ENCODE measurements at places on chromosomes 16 and 17. TPM values are rescaled to one million over a fixed set of nuclear protein-coding genes. Genes with fewer than 3 reads are reported as not detected.

AOC3 gene
- 3.7 TPM for total RNA-seq

FZD2 gene
- total RNA-seq = not detected

CES5A gene
- not detected for total RNA-seq

TEX2 gene
- 21.9 TPM for total RNA-seq

HEATR9 gene
- not detected for total RNA-seq

PTX4 gene
- 0.20 TPM for total RNA-seq

KIF18B gene
- 42.8 TPM for total RNA-seq

NOD2 gene
- total RNA-seq = 7.3 TPM

RNF157 gene
- 51.7 TPM for total RNA-seq

ARL17B gene
- 16.3 TPM for total RNA-seq

CRYBA1 gene
- not detected for total RNA-seq

CCL7 gene
- not detected for total RNA-seq

RAB34 gene
- 17.6 TPM for total RNA-seq

HES7 gene
- total RNA-seq = 1.8 TPM

KRT12 gene
- total RNA-seq = not detected

DHRS7C gene
- not detected for total RNA-seq

GJC1 gene
- total RNA-seq = 5.7 TPM

DNAH2 gene
- not detected for total RNA-seq

CDH1 gene
- total RNA-seq = 0.64 TPM

KRT13 gene
- not detected for total RNA-seq

COQ9 gene
- total RNA-seq = 51.6 TPM

EXOC3L1 gene
- total RNA-seq = 0.34 TPM

TK2 gene
- 8.4 TPM for total RNA-seq

CACNG4 gene
- not detected for total RNA-seq

EFNB3 gene
- 0.08 TPM for total RNA-seq

HBQ1 gene
- total RNA-seq = 0.88 TPM

TEKT5 gene
- total RNA-seq = not detected

TOX3 gene
- not detected for total RNA-seq

CX3CL1 gene
- not detected for total RNA-seq

TNFRSF12A gene
- total RNA-seq = 5.5 TPM

PGS1 gene
- 71.9 TPM for total RNA-seq

YBX2 gene
- not detected for total RNA-seq

UTP18 gene
- 95.6 TPM for total RNA-seq

WNT9B gene
- not detected for total RNA-seq

Data from activated T-helper 1 cell treated with anti-CD3 and anti-CD28 coated beads, Interleukin-12 subunit alpha, Interleukin-12 subunit beta, Interleukin-2, Interleukin-4 antibody, amounts not matched to agents 30 ng/mL and 10 ng/mL and 1 ng/mL, durations not matched to agents 14 hours and 24 hours and 36 hours (primary cell).